ENCODE measurements at places on chromosomes 12 and 14.

DNA sequence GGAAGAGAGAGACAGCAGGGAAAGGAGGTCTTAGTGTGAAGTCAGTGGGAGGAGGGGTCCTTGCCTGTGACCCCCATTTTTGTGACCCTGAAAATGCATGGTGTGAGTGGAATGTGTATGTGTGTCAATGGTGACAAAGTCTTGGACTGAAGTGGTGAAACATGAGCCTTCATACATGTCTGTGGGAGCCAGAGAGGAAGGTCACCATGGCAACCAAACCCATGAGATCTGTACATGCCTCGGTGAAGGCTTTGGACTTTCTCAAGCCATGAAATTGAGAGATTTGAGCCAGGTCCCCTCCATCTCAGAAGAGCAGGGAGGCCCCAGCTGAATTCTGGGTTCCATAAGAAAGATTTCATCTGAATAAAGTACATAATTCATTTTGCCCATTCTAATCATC, 108.7 kb downstream of the TTC8 start:
- DNase-seq, result no peak

GRCh38 chr12:89824822-89825221, 116.2 kb upstream of the ATP2B1 start:
- no peak for DNase-seq

DNA sequence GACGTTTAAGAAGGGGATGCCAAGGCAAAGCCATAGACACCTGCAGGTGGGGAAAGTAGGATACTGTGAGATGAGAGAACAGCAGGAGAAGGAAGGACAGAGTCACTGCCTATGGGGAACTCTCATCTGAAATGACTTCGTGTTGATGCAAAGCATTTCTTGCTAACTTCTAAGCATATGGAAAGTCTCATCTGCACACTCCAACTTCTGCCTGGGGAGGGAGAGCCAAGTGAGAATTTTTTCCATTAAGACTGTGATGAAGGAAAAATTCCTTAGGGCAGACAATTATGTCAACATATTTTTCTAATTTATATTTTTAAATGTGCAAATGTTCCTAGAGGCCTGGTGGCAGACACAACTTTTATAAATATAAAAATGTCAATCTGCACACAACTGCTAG, 115.3 kb downstream of the IPO8 start:
- no peak for DNase-seq

DNA sequence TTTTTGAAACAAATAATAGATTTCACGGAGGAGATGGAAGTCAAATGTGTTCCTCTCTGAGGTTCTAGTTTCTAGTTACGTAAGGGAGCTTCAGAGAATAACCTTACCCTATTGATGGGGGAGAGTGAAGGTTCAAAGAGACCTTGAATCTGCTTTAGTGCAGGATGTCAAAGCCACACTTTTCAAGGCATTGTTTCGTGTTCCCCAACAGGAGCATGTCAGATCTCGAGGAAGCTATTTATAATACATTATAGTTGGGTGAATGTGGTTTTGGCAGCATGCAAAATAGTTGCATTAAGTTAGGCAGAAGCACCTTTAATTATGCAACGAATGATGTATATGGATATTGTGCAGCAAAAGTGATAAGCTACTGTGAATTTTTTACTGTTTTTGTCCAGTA, 614.9 kb downstream of the SLC16A7 start:
- no peak for DNase-seq

DNA sequence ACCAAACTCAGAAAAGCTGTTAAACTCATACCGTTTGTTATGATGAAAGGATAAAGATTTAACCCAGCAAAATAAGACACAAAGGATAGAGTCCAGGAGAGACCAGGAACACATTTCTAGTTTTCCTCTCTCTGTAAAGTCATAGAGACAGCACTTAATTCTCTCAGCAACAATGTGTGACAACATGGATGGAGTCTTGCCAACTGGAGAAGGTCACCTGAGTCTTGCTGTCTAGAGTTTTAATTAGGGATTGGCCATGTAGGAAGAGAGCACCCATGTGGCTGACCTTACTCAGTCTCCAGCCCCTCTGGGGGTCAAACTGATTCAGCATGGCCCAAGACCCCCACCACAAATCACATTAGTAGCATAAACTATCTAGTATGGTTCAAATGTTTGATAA, 151.0 kb upstream of the ATF7IP start:
- no peak for DNase-seq

DNA sequence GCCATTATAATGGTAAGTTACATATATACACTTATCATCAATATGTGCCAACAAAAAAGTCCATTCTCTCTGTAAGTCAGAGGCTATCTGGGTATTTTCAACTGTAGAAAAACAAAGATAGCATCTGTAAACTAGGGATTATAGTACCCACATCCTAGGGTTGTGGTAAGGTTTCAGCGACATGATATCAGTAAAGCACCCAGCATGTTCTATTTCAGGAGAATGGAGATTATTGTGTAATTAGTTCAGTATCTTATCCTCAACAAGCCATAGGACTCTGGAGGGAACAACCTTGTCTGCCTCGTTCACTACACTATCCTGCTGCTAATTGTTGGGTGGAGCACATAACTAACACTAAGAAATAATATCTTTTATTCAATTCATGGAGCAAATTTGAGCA, 19.7 kb upstream of the CKAP4 start:
- no peak for DNase-seq

- no peak for DNase-seq
Measured at GRCh38 chr12:4356041-4356327, 23.5 kb downstream of the FGF23 start.

- peak; percentile 84 for DNase-seq
Measured at GRCh38 chr12:2268471-2269286, 215.9 kb downstream of the CACNA1C start.

DNA sequence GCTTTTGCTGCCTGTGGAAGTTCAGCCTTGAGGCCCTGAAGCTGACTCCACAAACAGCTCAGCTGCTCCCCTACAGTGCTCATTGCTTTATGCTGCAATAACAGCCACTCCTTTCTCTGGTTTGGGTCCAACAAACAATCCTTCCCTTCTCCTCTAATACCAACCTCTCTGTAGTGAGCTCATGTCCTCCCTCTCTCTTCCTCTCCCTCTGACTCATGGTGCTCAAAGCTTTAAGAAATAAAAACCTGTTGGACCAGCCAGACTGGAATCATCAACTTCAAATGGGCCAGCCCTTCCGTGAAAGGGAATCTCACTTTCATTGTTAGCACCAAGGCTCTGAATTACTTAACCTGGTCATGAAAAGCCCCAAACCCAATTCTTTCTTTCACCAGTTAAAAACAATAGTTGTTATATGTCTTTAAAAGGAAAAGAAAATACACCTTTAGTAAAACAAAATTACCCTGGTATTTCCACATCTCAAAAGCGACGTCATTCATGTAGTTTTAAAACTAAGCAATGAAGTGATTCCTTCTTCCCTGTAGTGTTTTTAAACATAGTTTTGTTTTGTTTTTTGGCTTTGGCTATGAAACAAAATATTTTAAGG, 126.4 kb downstream of the DUSP6 start:
- no peak for DNase-seq

DNA sequence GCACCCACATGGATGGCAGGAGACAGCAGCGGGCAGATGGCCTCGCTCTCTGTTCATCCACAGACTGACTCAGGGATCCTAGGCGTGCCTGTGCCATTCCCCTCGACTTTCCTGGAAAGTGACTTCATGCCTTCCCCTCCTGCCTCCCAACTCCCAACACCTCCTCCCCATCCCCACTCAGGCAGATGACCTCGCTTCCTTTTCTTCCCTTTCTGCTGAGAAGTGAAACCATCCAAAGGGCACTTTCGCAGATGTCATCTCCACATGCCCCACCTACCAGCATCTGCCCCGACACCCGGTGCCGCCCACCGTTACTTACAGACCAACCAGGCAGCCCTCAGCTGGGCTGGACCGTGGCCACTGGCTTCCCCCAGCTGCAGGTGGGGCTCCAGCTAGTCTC, 29.6 kb downstream of the BEGAIN start:
- DNase-seq, result no peak

DNA sequence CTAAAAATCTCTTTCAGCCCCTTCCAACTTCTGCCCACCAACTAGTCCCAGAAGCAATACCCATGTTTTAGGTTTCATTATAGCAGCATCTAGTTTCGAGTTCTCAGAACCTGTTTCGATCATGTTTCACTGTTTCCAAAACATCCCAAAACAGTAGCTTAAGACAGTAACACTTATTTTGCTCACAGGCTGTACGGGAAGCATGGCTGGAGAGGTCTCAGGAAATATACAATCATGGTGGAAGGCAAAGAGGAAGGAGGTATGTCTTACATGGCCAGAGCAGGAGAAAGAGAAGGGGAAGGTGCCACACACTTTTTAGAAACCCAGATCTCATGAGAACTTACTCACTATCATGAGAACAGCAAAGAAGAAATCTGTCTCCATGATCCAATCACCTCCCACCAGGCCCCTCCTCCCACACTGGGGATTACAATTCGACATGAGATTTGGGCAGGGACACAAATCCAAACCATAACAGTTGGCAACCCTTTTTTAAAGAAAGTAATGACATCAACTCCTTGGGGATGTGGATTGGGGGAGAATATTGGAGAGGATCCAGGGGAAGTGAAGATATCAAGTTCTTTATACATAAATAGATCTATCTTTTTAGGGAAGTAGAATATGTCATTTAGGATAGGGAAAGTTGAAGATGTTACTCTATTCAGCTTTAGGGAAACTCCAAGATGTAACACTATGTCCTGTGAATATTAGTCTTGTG, 269.9 kb upstream of the PLEKHG7 start:
- no peak for DNase-seq

All from amniotic stem cell (primary cell).